ENCODE measurements at places on chromosomes 1 and 21.

DNA sequence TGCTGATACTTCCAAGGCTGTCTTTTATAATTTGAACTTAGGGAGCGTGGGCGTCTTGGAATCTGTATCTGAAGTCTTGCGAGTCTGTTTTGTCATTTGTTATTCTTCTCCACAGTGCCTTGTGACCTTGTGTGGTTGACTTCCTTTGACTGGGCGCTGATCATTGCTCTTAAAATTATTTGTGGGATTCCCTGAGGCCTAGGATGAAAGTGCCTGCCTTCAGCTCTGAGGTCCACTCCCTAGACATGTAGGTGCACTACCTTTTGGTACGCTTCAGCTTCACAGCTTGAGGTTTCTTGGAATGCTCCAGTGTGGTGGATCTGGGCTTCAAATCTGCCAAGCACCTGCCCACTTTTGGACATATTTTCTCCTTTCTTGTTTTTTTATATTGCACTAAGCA, 50.2 kb upstream of the IGSF5 start:
- no peak for DNase-seq

DNA sequence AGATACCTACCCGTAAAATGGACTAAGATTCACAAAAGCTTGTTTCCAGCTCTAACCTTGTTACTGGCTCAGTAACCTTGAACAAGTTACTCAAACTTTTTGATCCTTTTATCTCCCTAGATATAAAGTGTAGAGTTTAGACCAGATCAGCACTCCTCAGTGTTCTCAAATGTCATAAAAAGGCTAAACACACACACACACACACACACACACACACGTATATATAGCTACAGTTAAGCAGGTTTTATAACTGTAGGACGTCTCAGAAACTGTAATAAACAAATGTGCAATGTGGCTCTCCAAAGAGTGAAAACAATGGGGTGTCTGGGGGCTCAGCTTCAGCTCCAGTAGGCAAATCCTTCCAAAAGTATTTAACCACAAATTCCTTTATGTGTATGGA, 34.0 kb downstream of the KCNJ15 start:
- no peak for DNase-seq

- peak; percentile 69 for DNase-seq
Measured at GRCh38 chr1:45205910-45206721, at the start of gene ZSWIM5. Gene ZSWIM5, minus strand, starts transcription at chr1:45206605. Its CDS starts 255 bp downstream, at chr1:45206350.

DNA sequence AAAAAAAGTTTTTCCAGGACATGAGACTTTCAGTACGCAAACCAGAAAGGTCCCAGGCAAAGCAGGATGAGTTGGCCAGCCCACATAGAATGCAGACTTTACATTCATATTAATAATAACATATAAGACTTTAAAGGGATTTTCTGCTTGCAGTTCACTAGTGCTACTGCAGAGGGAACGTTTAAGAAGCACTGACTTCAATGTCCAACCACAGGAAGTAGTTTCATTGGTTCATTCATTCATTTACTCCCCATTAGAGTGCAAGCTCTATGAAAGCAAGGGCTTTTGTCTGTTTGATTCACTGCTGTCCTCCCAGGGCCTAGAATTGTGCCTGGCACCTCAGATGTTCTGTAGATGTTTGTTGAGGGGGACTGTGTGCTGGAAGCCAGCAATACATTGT, 11.8 kb upstream of the SERINC2 start:
- no peak for DNase-seq

- DNase-seq, result no peak
Measured at GRCh38 chr1:199301472-199302217, 662.8 kb downstream of the PTPRC start.

- DNase-seq, result no peak
Measured at GRCh38 chr1:168867941-168868634, 139.1 kb upstream of the DPT start.

DNA sequence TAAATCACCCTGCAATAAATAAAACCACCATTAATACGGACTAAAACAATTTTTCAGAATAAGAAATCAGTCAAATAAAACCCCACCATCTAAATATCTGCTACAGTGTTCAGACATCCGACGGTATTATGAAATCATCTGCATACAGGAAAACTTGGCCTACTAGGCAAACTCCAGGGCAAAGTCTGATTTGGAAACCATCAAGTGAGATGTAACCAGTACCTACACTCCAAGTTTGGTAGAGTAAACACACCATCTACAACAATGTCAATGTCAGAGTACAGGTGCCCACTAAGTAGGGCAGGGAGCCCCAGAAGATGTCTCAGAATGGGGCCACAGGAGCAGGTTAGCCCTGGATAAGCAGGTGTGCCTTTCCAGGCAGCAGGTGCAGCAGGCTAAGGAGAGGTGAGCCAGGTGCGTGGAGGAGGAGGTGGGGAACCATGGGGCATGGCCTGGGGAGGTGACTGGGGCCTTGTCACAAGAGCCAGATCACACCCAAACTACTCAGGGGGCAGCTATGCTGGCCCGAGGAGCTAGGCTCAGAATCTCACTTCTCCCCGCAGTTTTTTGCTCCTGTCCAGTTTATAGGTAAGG, 59.6 kb downstream of the CAPZB start:
- no peak for DNase-seq

DNA sequence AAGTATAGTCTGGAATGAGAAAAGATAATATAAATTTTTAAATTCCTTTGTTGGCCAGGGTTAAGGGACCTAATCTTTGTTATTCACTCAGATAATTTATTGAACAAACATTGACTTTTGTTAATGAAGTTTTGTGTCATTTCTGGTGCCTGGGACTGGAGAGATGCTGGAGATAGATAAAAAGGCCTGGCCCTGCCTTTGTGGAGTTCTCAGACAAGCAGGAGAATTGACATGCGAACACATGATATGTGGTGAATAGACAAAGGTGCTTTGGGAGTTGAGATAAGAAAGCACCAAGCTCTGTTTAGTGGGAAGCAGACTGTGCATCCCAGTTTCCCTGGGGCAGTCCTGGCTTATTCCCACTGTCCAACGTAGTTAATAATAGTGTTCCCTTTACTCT, 8.5 kb downstream of the C1orf21 start:
- DNase-seq, result no peak

DNA sequence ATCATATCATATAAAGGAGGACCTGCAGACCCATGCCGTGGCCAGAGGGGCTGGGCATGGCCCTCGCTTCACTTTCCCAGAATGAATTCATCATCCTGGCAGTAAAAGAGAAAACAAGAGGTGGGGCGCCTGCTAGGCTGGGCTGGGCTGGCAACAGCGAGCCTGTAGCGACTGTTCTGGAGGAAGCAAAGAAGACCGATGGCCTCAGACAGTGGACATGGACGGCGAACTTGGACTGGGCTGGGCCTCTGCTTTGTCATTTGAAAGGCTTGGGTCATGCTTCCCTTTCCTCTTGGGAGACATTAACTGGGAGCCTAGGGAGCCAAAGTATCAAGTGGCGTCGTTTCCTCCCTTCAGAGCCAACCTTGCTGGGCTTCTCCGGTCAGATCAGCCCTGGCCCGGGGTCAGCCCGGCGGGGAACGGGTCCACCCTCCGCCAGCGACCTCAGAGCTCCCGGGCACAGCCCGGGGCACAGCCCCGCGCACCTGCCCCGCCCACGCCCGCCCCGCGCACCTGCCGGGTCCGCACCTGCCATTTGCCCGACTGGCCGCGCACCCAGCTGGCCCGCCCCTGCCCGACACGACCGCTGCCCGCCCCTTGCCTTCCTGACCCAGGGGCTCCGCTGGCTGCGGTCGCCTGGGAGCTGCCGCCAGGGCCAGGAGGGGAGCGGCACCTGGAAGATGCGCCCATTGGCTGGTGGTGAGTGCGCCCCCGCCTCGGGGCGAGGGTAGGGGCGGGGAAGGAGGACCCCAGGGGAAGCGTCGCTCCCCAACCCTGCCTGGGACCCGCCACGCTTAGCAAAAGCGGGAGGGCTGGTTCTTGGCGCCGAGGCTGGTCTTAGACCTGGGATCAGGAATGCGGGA, at the start of gene FAM3B:
FAM3B (plus strand) TSS at position 602 of the 863 bp plus-strand sequence; CDS start at position 681, 79 bp downstream.
- DNase-seq, result no peak

DNA sequence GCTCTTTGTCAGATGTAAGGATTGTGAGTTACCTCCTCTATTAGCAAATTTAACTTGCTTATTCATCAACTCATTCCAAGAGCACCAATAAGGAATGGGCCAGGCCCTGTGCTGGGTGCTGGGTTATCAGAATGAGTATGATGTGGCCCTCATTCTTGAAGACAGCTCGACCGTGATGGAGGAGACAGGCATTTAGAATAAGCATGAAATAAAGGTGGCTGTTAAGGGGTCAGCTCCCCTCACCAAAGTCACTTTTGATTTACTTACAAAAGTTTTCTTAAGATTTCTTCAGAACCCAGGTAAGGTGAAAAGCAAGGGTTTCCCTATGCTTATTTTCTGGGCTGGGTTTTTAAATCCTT, 15.3 kb upstream of the PADI1 start:
- DNase-seq, result no peak

DNA sequence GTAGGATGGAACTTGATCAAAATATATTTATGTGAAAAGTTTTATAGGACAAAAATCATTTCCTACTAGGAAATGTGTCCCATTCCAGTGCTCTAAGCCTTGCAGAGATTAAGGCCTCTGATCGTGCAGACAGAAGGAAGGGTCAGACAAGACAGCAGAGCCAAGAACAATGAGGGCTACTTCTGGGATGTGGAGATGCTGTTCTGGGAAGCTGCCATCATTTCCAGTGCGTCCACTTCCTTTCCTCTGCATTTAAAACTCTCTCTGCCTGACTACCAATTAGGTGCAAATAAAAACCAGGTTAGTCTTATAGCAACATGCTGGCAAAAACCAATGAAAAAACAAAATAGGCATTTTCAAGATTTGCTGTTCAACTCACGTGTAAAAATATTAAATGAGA, 36.1 kb downstream of the BEND5 start:
- no peak for DNase-seq

- DNase-seq, result no peak
Measured at GRCh38 chr1:115284209-115284608, 53.8 kb downstream of the NGF start.

- no peak for DNase-seq
Measured at GRCh38 chr1:59432531-59433439, 135.9 kb downstream of the FGGY start.

DNA sequence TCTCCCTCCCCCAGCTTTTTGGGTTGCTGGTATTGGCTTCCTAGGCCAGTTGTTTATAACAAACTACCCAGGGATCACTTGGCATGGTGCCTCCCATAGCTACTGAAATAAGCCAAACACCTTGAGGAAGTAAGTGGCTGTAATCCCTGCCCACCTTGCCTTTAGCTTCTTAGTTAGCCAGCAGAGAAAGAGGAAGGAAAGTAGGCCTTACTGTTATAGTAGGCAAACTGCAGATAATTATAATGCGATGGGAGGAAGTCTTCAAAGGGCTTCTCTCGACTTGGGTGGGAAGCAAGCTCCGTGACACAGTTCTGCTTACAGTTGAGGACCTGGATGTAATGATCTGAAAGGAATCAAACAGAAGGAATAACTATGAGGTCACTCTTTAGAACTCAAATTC, 8.2 kb downstream of the P3H1 start:
- DNase-seq, result no peak

DNA sequence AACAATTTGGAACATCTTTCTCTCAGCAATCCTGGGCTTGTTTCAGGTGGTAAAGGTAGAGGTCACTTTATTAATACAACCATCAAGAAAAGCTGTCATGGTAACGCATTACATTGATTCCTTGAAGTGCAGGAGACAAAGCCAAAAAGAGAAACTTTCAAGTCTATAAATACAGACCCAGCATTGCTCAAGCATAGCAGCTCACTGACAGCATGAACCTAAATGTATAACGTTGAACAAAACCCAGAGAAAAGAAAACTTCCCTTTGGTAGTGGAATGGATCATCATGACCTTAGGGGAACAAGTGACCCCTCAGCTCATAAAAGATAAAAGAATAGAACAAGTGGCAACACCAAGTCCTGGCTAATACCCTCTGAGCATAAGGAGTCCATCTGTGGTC, 332.2 kb downstream of the NTNG1 start:
- no peak for DNase-seq

DNA sequence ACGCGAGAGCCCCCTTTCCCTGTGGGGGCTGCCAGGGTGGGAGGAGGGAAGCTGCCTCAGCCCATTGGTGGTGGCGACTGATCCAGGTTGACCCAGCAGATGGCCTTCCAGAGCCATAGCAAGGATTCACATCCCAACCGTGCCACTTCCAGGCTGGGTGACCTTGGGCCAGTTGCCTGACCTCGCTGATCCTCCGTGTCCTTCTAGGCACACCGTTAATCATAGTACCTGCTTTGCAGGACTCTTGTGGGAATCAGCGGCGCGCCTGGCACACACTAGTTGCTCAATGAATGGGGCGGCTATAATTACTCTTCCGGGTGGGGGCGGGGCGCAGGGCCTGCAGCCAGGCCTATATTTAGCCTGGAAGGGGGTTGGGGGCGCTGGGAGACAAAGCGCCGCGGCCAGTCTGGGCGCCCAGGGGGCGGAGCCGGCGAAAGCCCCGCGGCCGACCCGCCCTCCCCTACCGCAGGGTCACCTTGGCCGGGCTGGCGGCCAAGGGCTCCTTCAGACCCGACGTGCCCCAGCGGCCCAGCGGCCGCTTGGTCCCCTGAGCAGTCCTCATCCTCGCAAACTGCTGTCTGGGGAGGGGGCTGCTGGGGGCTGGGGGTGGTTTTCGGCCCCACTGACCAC, 5.1 kb downstream of the HSPB7 start:
- DNase-seq, result peak; percentile 57

- peak; percentile 89 for DNase-seq
Measured at GRCh38 chr1:44819608-44820327, 11.4 kb downstream of the BTBD19 start.

DNA sequence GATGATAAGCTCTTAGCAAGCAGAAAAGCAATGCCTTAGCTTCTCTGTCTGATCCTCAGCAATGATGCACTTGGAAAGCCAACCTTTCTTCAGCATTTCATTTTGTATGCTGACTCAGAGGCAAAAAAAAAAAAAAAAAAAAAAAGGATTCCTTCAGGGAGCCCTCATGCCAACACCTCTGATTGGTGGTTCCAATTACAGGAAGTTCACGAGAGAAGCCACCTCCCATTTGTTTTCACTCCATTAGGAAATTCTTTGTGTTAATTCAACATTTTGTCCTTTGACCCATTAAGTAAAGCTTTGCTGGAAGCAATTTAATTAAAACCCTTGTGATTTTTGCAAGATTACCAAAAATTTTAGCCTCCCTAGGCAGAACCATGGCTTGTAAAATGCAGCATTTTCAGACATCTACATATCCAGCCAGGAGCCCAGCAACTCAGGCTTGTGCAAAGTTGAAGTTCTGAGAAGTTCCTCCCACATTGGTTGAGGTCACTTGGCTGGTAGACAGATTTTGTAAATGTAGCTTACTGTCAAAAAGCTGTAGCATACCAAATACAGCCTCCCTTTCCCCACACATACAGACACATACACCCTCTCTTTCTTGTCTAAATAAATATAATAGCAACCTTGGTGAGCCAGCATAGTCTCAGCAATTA, 27.1 kb upstream of the VTCN1 start:
- DNase-seq, result no peak

GRCh38 chr1:5597171-5597850, 394.9 kb downstream of the NPHP4 start:
- no peak for DNase-seq

- DNase-seq, result no peak
Measured at GRCh38 chr1:212542761-212543187, 65.8 kb upstream of the ATF3 start.

GRCh38 chr1:66648901-66649595, 103.2 kb upstream of the DYNLT5 start:
- no peak for DNase-seq

Data from stimulated activated CD8-positive, alpha-beta memory T cell treated with anti-CD3 and anti-CD28 coated beads, Interleukin-4, amount 100 ng/mL, for 48 hours (primary cell).